ENCODE measurements at places on chromosomes 2 and 18. TPM values are rescaled to one million over a fixed set of nuclear protein-coding genes. Genes with fewer than 3 reads are reported as not detected.
A peak's percentile ranks its signal among the peaks of the same experiment; 100 is the strongest.

FBXO48 gene
- polyA plus RNA-seq = 0.27 TPM

ARL6IP6 gene
- 9.9 TPM for polyA plus RNA-seq

TTR gene
- not detected for polyA plus RNA-seq

BMP10 gene
- not detected for polyA plus RNA-seq

DRC1 gene
- polyA plus RNA-seq = not detected

DNA sequence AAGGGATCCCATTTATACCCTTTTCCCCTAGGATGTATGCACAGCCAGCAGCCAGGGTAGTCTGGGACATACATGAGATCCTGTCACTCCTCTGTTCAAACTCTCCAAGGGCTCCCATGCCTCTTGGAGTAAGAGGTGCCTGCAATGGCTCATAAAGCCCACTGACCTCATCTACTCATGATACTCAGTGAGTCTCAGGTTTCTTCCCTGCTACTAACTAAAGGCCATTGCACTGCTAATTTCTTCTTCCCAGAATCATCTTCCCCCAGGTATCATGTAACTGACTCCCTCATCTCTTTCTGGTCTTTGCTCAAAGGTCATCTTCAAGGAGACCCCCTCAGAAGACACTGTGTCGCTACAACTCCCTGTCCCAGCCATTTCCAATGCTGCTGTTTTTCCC is 68.2 kb downstream of the CCBE1 start:
- DNase-seq = no peak

DNA sequence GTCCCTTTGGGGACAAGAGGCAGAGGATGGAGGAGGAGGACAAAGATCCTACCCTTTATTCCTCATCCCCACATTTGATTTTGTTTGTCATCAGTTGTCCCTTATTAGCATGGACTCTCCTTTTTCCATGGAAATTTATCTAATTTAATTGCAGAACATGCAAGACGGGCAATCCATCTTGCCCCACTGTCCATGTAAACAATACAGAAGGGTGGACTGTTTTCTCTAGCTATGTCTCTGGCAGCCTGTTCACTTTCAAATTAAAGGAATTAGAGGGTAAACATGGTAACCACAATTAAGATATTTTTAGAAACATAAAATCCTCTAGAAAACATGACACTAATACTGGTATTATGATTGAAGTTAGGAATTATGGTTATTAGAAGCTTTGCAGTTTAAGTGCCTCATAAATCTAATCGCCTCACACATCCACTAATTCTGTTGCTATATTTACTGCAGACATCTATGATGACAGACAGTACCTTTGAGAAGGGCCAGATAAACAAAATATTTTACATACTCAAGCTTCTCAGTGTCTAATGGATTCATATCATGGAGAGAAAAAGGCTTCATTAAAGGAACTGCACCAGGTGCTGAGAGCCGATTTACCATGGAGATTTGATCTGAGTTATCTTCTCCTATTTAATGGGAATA is 215.5 kb downstream of the LNPK start:
- no peak for DNase-seq

DNA sequence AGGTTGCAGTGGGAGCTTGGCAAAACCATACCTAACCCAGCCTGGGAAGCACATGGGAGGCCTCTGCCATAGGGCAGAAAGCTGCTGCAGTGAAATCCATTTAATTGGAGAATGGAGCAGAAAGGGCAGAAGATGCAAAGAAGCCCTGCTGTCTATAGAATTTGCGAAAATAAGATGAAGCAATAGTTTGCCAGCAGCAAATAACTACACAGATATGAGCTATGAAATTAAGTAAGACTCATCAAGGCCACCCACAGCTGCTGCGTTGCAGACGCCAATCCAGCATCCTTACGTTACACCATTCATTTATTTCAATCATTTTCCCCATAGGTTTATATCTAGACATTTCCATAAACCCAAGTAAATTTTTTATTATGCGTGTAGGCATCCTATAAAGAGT is 21.1 kb downstream of the ATP8B1 start:
- DNase-seq = no peak

DNA sequence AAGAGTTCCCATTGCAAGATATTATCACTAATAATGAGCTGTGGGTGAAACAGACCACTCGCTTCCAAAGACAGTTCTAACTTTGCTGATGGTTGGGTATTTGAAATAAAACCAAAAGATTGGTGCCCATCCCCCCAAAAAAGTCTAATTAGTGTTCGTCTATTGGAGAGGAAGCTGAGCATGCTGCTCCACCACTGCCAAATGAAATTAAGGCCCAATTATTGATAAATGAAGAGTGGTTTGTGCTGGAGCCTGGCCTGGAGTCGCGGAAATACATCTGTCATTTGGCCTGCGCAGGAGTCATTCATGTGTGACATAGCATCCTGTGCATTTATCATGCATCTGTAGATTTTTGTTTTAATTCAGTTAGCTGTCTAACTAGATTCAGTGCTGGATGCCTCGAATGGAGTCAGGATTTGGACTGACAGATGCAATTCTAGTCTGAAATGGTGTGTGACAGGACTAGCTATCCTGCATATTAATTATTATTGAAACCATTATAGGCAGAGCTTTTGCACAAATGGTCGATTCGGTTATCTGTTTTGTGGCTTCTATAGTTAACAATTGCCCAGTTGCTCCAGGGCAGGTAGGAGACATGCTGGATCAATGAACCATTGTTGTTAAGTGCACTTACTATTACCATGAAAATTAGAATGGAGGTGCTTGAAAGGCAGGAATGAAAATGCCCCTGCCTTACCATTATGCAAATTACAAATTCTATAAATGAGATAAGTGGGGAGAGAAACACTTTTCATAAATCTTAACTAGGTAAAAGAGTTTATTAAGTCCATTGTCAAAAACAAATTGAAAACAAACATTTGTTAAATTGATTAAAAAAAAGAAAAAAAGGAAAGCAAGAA is 450.4 kb upstream of the TCF4 start:
- DNase-seq = no peak

- DNase-seq = no peak
These were observed 78.6 kb downstream of the SCG2 start for GRCh38 chr2:223523551-223524001.

- no peak for DNase-seq
These were observed 193.0 kb downstream of the ACKR3 start for GRCh38 chr2:236762628-236763027.

- DNase-seq = no peak
These were observed 8.9 kb upstream of the SESTD1 start for GRCh38 chr2:179273461-179273962.

- no peak for DNase-seq
These were observed 7.1 kb upstream of the XDH start for GRCh38 chr2:31421634-31422033.

GRCh38 chr2:237538001-237538720 is 28.2 kb upstream of the PRLH start:
- DNase-seq = no peak

DNA sequence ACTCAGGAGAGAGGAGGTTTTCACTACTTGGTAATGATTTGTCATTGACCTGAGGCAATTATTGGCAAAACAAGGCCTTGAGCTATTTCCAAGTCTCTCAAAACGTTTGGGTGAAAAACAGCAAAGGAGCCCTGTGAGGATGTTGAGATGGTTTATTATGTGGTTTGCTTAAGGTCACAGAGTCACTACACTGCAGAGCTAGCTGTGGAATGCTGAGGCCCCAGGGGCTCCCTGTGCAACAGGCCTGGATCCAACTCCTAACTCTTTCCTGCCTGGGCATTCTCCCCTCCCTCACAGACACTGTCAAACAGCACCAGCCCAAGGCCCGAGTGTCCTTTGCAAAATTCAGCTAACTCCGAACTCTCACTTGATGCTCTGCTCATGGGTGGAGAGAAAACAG is 754.6 kb upstream of the SOX11 start:
- no peak for DNase-seq

DNA sequence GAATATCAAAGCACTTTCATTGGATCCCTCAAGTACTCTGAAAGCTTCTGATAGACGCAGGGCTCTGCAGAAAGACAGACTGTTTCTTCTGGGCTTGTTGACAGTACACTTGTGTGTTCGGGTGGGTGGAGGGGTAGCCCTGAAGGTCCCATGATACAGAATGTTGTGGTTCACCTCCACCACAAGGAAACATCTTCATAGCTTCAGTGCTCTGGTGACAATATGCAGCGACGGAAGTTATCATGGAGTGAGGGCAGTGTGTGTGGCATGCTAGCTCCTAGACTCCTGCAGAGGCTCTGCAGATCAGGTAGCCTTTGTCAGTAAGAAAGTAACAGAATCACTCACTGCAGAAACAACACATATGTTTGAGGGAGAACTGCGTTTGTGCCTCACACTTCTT is 90.7 kb downstream of the MEIS1 start:
- DNase-seq = no peak

GRCh38 chr2:101770726-101771125 is 73.2 kb downstream of the MAP4K4 start:
- peak; percentile 54 for DNase-seq

DNA sequence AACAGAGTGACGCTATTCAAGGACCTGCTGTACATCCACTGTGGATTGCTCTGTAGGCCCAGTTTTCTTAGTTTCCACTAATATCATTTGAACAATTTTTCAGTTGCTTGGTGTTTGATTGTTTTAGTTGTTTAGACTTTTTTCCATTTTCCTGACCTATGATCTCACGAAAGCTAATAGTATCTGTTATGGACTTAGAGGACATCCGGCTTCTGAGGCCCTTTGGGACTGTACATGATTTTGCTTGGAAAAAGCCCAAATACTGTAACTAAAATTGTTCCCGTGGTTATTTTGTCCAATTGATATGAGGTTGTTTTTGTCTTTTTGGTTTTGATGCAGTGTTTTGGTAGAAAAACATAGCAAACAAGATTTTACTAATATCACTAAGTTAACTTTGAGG is 174.6 kb downstream of the PLCL1 start:
- no peak for DNase-seq

DNA sequence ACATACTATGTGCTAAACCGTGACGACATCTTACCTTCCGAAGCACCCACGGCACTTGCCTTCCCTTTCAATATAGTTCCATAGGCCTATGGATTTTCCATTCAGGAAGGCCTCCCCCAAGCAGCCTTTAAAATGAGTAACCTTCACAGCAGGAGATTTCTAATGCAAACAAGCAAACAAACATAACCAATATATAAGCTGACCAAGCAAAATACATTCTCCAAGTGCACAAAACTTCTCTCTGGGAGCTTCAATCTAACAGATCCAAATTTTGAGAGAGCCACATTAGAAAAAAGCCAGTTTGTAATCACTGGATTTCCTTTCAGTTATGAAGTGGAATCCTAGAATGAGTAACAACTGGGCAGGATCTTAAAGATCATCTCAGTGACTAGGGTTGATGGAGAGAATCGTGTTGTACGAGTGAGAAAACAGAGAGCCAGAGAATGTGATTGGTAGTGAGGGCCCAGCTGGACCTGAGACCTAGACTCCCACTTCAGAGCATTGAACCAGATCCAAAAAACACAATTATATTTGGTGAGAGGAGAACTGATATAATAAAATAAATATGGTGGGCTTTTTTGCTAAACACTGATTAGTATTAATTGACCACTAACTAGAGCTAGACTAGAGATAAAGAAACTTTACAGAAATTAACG is 145.6 kb downstream of the LAMA1 start:
- no peak for DNase-seq

DNA sequence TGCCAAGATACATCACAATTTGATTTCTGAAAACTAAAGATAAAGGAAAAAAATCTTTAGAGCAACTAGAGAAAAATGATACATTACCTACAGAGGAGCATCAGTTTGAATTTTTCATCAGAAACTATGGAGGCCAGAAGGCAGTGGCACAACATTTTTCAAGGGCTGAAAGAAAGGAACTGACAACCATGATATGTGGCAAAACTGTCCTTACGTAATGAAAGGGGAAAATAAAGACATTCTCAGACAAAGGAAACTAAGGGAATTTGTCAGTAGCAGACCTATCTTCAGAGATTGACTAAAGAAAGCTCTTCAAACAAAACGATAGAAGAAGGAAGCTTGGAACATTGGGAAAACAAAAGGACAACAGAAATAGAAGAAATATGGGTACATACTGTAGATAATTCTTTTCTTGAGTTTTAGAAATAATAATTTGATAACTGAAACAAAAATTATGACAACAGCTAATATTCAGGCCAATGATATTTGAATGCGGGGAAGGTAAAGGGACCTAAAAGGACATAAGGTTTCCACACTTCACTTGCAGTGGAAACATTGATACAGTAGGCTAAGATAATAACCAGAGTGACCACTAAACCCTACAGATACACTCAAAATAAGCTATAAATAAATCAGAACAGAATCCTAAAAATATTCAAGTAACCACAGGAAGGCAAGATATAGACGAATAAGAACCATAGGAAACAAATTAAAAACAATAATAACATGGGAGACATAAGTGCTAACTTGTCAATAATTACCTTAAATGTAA is 70.0 kb upstream of the NPAS2 start:
- no peak for DNase-seq

DNA sequence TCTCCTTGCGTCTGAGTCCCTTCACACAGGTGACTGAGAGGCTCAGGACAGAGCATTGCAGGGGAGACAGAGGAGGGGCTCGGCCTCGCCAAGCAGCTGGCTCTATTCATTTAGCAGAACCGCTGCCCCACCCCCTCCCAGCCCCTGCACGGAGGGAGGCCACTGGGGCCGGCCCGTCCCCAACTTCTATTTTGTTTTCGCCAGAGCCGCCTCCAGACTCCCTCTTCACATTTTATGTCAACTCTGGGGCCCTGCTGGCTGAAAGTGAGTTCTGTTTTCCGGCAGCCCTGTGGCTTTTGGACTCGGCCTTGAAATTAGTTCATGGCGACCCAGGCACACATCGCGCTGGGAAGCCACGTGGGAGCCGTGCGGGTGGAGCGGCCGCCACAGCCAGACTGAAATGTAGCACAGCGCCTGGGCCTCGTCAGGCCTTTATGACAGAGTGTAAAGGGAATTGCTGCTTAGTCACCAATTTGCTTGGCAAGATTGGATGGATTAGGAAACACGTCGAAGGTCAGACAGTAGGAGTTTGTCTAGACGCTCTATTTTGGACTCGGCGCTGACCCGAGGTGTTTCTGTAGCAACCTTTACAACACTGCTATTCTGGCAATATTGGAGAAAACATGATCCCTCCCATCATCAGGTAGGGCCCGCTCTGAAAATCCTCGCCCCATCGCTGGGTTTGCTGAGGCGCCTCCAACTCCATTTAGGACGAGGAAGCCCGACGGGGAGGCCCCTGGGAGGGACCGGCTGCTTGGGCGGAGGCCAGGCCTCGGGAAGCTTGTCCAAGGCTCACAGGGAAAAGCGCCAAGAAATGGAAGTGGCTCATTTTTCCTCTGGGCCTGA is 90.7 kb upstream of the CTDP1 start:
- no peak for DNase-seq

DNA sequence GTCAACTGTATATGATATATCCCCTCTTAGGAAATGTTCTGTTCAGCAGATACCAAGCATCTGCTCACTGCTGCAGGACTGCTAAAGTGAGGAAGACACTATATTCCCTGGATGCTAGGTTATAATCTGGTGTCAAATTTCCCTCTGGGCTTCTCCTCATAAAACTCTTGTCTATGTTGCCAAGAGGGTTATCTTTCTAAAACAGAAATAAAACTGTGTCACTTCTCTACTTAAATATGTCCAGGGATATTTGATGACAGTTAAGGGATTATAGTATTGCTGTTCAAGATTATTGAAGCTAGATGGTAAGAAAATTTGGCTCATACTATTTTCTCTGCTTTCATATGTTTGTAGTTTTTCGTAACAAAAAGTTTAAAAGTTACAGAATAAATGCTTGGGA is 30.5 kb upstream of the SNRNP27 start:
- no peak for DNase-seq
